ENCODE measurements at places on chromosomes 16 and 17.

GRCh38 chr16:77171745-77172635 is 19.0 kb upstream of the MON1B start:
- no peak for DNase-seq

DNA sequence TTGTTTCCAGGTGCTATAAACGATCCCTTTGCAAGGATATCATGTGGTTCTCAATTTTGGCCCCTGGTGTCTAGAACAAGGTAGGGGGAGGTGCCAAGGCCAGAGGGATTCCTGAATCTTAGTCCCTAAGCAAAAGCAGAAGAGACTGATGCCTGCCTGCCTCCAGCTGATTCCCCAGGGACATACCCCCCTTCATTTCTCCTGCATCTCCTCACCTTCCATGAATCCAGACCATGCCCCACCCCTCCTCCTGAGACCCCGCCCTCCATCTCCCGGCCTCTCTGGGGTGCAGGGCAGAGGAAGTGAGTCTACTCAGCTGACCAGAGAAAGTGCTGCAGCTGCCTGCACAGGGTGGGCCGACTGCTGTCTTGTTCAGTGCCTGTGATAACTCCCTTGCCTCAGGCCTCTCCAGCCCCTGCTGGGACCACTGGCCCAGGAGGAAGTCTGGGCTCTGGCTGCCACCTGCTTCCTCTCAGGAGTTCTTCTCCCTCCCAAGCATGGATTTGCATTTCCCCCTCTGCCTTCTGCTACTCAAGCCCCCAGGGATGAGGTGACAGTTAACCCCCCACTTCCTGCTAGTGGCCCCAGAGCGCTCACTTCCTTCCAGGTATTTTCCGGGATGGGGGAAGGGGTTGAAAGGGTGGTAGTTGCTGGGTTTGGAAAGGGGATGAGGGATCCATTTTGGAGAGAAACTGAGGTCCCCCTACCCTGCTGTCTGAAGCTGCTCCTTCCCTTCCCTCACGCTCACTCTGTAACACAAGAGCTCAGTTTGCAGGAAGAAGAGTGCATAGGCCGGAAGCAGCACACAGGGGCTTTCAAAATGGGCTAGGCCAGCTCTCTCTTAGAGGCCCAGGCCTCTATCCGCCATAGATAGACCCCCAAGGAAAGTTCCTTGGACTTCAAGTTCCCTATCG is 10.5 kb upstream of the TSPOAP1 start:
- peak; percentile 94 for DNase-seq

- DNase-seq, result no peak
Observed at GRCh38 chr16:85798283-85798776, 1.0 kb downstream of the EMC8 start.

GRCh38 chr17:49071106-49071505 is 61.5 kb upstream of the B4GALNT2 start:
- DNase-seq, result no peak

- no peak for DNase-seq
Observed at GRCh38 chr17:69677130-69677529, 262.6 kb downstream of the MAP2K6 start.

DNA sequence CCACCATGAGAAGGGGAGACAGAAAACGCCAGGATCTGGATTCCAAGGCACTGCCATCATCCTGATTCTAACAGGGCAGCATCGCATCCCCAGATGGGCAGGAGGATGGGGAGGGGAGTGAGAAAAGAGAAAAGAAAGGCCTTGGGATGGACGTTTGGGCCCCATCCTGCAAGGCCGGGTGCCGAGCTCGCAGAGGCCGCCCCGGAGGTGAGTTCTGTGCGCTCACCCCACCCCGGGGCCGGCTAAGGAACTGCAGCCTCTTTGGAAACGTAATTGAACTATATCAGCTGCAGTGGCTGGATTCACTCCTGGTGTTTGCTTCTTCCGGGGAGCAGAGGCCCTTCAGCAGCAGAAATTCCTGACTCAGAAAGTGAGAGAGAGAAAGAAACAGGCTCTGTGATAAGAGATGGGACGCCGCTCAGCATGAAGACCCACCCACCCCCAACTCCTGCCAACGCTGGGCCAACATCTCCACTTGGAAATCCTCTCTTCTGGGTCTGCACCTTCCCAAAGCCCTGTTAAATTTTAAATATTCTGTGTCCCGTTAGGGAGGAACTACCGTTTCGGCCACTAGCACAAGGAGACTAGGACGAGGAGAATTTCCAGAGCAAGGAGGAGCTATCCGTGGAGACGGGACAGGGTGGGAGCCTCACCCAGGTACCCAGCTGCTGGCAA is 8.5 kb upstream of the SSTR2 start:
- peak; percentile 76 for DNase-seq

GRCh38 chr17:42531455-42532354 is 4.3 kb upstream of the NAGLU start:
- peak; percentile 71 for DNase-seq

- DNase-seq, result no peak
Observed at GRCh38 chr17:49022391-49022941, 25.3 kb downstream of the IGF2BP1 start.

DNA sequence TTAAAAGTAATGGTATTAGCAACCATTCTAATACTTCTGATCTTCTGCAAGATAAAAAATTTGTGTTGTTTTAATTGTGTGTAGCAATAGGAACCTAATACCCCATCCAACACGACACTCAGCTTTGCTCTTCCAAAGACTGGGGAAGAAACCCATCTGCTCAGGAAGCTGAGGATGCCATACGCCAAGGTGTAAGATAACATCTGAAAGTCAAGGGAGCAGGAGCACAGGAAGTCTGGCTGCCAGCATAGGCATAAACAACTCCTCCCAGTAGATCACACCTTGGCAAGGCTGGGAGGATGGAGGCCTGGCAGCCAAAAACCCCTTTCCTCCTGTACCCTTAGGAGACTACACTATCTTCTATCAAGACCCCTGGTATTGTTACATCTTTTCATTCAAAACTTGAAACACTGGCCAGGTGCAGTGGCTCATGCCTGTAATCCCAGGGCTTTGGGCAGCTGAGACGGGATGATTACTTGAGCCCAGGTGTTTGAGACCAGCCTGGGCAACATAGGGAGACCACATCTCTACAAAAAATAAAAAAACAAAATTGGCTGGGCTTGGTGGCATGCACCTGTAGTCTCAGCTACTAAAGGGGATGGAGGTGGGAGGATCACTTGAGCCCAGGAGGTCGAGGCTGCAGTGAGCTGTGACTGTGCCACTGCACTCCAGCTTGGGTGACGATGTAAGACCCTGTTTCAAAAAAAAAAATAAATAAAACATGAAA is 5.7 kb upstream of the SPHK1 start:
- no peak for DNase-seq

GRCh38 chr17:62099532-62099931 is 34.5 kb upstream of the MED13 start:
- no peak for DNase-seq

DNA sequence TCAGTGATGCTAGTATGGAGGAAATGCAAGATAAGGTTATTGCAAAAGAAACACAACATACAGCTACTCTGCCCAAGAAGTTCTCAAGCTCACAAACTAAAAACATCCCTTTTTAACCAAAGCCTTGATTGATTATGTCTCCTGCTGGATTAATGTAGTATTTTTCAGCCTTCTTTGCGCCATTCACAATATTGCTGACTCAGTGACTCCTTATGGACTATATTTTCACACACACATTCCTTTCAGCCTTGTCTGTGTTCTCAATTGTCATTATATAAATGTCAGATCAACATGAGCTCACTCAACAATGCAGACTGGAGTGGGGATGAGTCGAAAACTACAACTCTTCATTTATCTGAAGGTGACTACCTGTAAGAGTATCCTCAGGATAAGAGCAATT is 579.3 kb upstream of the CDH8 start:
- DNase-seq, result no peak

DNA sequence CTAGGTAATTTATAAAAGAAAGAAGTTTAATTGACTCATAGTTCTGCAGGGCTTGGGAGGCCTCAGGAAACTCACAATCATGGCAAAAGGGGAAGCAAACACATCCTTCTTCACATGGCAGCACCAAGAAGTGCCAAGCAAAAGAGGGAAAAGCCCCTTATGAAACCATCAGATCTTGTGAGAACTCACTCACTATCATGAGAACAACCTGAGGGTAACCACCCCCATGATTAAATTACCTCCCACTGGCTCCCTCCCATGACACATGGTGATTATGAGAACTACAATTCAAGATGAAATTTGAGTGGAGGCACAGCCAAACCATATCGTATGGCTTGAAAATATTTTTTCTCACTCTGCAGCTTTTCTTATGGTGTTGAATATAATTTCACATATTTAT is 151.7 kb downstream of the ANKFN1 start:
- DNase-seq, result no peak

DNA sequence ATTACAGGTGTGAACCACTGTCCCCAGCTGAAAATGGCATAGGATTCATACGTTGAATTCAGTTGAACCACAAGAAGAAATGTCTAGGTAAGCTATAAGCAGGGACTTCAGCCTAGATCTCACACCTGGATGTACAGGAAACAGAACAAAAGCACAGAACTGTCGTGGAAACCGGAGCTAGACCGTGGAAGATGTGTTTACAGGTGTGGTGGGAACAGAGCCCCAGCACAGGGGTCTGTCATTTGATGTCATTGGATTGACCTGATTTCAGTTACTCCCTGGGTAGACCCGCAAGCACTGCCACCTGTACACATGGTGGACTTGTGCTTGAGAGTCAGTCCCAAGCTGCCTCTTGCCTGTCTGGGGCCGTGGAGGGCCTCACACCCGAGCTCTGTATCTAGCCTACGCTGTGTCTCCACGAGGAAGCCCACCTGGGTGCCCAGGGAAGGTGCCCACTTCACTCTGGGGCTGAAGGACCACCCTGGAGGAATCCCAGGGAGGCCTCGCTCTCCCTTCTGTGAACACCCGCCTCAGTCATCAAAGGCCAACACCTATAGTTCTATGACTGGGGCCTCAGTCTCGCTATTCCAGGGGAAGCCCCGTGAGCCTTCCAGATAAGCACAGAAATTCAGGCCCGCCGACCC is 32.2 kb upstream of the MLKL start:
- no peak for DNase-seq

GRCh38 chr17:82238472-82239201 is 9.8 kb downstream of the SLC16A3 start:
- peak; percentile 81 for DNase-seq

GRCh38 chr17:69762359-69762758 is 312.7 kb upstream of the KCNJ16 start:
- DNase-seq, result no peak

DNA sequence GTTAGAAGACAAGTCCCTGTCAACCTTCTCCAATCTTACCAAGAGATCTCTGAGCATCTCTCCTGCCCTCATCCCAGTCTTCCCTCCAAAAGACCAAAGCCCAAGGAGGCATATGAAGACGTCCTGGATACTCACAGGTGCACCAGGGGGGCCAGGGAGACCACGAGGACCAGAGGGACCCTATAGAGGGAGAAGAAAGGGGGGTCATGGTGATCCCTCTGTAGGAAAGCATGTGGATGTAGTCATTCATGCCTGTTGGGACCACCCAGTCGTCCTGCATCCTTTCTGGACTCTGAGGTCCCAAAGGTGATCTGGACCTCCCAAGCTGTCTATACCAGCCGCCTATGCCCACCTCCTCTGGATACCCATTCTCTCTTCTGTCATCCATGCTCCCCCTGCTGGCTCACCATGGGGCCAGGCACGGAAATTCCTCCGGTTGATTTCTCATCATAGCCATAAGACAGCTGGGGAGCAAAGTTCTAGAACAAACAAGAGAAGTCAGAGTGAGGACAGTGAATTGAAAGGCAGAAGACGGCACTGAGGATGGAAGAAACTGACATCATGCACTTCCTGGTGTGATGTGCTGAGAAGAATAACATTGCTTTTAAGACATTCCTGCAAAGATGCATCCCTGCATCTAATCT is 3.3 kb downstream of the COL1A1 start:
- DNase-seq, result peak; percentile 76

DNA sequence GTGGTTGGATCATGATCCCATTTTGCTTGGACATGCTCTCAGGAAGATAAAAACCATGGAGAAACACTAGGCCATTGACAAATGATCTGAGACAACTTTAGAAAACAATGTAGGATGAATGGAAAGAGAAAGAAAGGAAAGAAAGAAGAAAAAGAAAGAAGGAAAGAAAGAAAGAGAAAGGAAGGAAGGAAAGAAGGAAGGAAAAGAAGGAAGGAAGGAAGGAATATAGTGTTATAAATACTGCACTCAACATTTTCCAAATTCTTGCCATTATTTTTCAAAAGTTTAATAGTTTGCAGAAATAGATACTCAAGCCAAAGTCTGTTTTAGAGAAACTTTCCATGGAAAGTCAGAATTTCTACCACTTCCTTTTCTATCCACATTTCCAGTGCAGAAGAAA is 39.2 kb upstream of the CACNG3 start:
- no peak for DNase-seq

GRCh38 chr17:34411646-34412421 is 48.8 kb upstream of the CCL1 start:
- no peak for DNase-seq

DNA sequence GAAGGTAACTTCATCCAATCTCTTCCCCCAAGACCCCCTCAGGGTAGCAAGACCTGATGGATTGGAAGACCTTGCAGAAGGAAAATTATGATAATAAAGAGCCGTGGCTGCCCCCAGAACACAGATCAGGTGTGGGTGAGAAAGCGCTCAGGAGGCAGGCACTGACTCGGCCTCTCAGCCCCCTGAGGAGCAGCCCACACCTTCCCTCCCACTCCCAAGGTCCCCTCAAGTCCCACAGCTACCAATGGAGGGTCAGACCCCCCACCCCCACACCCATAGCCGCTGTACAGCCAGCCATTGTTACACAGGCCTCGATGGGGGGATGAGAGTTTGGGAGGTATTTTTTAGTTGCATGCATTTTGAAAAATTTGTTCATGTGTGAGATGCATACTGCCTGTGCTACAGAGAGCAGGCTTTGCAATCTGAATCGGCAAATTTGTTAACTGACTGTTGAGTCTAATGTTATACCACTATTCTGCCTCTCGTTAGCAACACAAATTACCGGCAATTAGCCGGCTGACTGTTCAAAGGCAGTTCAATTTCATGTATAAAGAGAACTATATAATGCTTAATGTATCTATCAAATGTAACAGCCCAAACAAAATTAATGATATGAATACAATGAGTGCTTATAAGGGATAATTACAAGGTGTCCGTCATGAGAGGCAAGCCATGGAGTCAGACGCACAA is 211.7 kb downstream of the C16orf78 start:
- no peak for DNase-seq

- DNase-seq, result no peak
Observed at GRCh38 chr17:17822616-17823015, 14.2 kb downstream of the SREBF1 start.

GRCh38 chr17:36496018-36496789 is 9.7 kb downstream of the ZNHIT3 start:
- no peak for DNase-seq

Measured in activated T-cell treated with anti-CD3 and anti-CD28 coated beads, Interleukin-2, amount 50 U/mL, for 48 hours (primary cell).